Stomach (tissue), 19 donors: ENCODE measurements at places on chromosomes 12 and 14. TPM values are rescaled to one million over a fixed set of nuclear protein-coding genes. Genes with fewer than 3 reads are reported as not detected.

DNA sequence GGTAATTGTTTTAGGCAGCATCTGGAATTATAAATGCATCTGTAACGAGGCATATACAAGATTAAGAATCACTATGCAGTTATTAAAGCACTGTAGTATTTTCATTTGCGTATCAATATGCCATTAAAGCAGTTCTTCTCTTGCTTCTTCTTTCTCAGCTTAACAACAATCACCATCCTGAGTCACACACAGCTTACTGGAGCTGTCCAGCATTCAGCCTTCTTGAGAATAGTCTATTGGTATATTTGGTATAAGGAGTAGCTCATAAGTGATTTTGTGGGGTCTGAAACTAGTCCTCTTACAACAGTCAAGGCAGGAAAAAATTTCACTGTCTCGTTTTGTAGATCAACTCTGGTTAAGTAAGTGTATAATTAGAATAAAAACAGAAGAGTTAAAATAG lies 523.0 kb upstream of the FOXG1 start:
- no peaks in the 10 kb centered on the region for H3K36me3 ChIP-seq
- no peaks in the 10 kb centered on the region for H3K27me3 ChIP-seq
- no peak overlapping the region for H3K27ac ChIP-seq
- H3K4me1 ChIP-seq: no peaks in the 10 kb centered on the region

DNA sequence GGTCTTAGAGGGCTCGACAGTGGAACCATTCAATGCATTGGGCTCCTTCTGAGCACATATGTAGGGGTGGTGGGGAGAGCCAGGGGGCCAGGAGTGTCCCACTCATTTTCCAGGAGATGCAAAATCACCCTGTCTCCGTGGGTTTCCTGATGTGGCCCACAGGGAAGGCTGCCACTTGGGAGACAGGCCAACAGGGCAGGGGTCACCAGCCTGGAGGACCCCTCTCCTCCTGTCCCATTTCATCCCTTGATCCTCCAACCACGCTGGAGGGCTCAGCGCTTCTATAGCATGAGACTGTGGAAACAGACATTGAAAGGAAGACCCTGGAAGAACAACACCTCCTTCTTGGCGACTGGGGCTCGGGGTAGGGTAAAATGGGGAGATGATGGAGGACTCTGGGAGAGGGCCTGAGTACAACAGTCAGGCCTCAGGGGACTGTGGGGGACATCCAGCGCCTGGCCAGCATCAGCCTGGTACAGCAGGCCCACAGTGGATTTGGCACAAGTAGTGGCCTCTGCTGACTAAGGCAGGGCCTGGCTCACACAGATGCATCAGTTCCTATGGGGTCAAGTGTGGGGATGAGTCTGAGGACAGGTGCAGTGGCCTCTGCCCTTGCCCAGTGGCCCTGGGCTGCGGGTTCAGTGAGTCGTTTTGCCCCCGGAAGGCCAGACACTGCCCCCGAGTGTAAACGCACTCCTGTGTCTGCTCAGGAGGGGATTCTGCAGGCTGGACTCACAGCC lies 68.0 kb downstream of the PRIMA1 start:
- H3K27ac ChIP-seq: no peak overlapping the region
- H3K4me1 ChIP-seq: peaks cover 6% of the 10 kb centered on the region
- no peak for DNase-seq
- no peaks in the 10 kb centered on the region for H3K27me3 ChIP-seq
- peaks cover 17% of the 10 kb centered on the region for H3K36me3 ChIP-seq
- H3K4me3 ChIP-seq: no peak overlapping the region

DNA sequence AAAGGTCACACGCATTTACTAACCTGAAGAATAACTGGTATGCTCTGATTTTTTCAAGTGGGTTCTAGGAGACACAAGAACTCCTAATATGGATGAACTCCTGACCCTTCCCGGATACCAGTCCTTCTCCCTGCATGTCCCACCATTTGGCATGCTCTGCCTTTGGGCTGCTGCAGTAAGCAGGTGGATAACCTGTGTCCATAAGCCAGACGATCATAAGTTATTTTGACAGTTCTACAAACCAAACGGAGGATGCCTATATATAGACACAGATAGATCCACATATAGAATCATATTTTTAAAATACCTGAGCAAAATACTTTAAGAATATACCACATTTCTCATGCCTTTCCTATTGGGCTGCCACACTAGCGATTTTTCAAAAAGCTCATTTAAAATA lies 49.4 kb downstream of the TMTC1 start:
- DNase-seq: no peak
- H3K36me3 ChIP-seq: no peaks in the 10 kb centered on the region
- peaks cover 13% of the 10 kb centered on the region for H3K4me1 ChIP-seq
- no peaks in the 10 kb centered on the region for H3K27me3 ChIP-seq

The OR6C68 gene
- total RNA-seq: not detected

DNA sequence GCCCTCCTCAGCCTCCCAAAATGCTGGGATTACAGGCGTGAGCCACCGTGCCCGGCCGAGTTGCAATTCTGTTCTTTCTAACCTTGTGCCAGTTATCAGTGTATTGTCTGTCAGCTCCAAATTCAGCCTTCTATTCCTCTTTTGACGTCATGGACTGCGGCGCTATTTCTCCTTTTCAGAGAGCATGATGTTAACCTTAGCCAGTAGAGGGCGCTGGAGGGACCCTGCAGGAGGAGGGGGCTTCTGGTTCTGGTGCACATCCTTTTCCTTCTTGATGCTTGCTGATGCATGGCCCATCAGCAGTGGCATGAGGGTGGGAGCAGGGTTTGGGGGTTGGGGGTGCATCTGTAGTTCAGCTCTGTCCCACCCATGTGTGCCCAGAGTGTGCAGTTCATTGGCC lies 179.3 kb upstream of the RMST start:
- H3K4me1 ChIP-seq: no peaks in the 10 kb centered on the region
- no peaks in the 10 kb centered on the region for H3K27me3 ChIP-seq
- DNase-seq: no peak
- no peak overlapping the region for H3K4me3 ChIP-seq
- no peak overlapping the region for H3K27ac ChIP-seq

The DBX2 gene
- total RNA-seq: not detected

- H3K4me1 ChIP-seq: no peaks in the 10 kb centered on the region
- H3K27me3 ChIP-seq: no peaks in the 10 kb centered on the region
- H3K27ac ChIP-seq: no peak overlapping the region
- DNase-seq: peak; percentile 58
- no peak overlapping the region for H3K4me3 ChIP-seq
Measured at GRCh38 chr12:110199339-110200123, 75.4 kb downstream of the IFT81 start.

DNA sequence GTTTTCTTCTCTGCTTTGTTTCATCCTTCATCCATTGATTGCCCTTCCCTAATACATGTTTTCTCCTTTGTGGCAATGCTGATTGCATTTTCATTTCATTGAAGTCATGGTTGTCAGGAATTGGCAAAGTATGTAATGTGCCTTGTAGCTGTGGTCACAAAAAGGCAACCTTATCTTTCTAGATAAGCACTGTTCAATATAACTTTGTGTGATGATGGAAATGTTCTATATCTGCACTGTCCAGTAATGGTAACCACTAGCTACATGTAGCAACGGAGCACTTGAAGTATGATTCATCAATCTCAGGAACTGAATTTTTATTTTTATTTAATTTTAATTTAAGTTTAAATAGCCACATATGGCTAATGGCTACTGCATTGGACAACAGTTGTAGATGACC lies 79.8 kb downstream of the PCNX1 start:
- no peak overlapping the region for H3K4me3 ChIP-seq
- H3K27me3 ChIP-seq: no peaks in the 10 kb centered on the region
- H3K27ac ChIP-seq: no peak overlapping the region

- no peaks in the 10 kb centered on the region for H3K36me3 ChIP-seq
- DNase-seq: no peak
- no peak overlapping the region for H3K4me3 ChIP-seq
- H3K27ac ChIP-seq: peak overlapping the region; percentile 33
Measured at GRCh38 chr14:95496111-95496681, 20.3 kb downstream of the SYNE3 start.

- no peaks in the 10 kb centered on the region for H3K27me3 ChIP-seq
- H3K36me3 ChIP-seq: no peaks in the 10 kb centered on the region
- H3K4me3 ChIP-seq: no peak overlapping the region
- DNase-seq: no peak
Measured at GRCh38 chr14:32212833-32213232, 9.8 kb upstream of the RNU6-8 start.

DNA sequence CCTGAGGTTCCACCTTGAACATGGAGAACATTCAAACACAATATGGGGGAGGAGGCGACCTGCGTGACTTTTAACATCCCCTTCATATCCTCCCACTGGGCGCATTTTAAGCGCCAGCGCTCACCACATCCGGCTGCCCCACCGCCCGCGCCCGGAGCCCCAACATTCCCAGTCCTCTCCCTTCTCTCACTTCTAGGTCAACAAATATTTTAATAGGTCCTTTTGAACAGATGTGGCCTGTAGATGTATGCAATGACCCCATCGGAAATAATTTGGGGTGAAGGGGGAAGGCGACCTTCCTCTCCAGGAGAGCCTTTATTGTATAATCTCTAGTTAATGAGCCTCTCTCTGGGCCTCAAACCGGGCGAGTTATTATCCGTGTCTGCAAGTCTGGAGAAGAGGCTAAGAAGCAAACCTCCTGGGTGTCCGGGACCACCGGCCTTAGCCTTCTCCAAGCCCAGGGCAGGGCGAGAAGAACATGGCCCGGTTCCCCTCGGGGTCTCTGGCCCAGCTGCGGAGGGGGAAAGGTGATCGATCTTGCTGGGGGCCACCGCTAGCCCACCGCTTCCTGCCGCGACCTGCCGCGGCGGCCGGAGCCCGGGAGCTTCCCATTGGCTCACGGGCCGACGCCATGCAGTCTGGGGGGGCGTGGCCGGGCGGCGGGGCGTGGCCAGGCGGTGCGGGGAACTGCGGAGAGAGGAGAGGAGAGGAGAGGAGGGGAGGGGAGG lies 83.2 kb upstream of the HMGA2 start:
- H3K4me3 ChIP-seq: peak overlapping the region; percentile 77
- peak; percentile 96 for DNase-seq
- no peak overlapping the region for H3K27ac ChIP-seq
- H3K27me3 ChIP-seq: peaks cover 4% of the 10 kb centered on the region
- peaks cover 16% of the 10 kb centered on the region for H3K4me1 ChIP-seq
- H3K36me3 ChIP-seq: no peaks in the 10 kb centered on the region

GRCh38 chr12:1593174-1594005 lies 991 bp downstream of the FBXL14 start:
- peaks cover 66% of the 10 kb centered on the region for H3K4me1 ChIP-seq
- peak overlapping the region; percentile 94 for H3K4me3 ChIP-seq
- H3K27ac ChIP-seq: peak overlapping the region; percentile 98
- DNase-seq: peak; percentile 77
- no peaks in the 10 kb centered on the region for H3K36me3 ChIP-seq

The VPS33A gene
- total RNA-seq: 16.9 TPM

DNA sequence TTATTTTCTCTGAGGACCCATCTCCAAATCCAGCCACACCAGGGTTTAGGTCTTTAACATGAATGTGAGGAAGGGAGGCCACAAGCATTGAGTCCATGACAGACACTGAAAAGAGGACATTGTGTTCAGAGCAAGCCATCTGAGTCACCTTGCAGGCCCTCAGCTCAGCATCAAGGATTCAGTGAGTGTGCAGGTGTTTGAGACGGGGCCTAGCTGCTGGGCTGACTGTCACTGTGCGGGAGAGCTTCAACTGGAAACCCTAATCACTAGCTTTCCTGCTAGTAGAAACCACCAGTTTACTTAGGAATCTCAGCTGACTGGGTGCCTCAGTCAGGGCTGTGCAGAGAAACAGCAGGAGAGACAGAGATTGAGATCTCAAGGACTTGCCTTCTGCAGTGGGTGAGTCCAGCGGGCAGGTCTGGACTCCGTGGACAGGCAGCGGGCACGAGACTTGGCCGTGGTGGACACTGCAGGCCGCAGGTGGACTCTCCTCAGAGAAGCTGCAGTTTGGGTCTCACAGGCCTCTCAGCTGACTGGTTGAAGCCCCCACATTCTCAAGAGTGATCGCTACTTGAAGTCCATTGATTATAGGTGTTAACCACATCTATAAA lies 86.1 kb upstream of the DYNC1H1 start:
- H3K27ac ChIP-seq: no peak overlapping the region
- DNase-seq: no peak
- peaks cover 21% of the 10 kb centered on the region for H3K4me1 ChIP-seq

The PLA2G1B gene
- total RNA-seq: not detected

GRCh38 chr14:71150737-71151136 lies 243.5 kb downstream of the PCNX1 start:
- no peak overlapping the region for H3K4me3 ChIP-seq
- no peaks in the 10 kb centered on the region for H3K36me3 ChIP-seq
- H3K27ac ChIP-seq: no peak overlapping the region
- DNase-seq: no peak

The KRT77 gene
- not detected for total RNA-seq

- peaks cover 30% of the 10 kb centered on the region for H3K27me3 ChIP-seq
- H3K36me3 ChIP-seq: no peaks in the 10 kb centered on the region
- H3K4me1 ChIP-seq: peaks cover 20% of the 10 kb centered on the region
- H3K27ac ChIP-seq: peak overlapping the region; percentile 49
- no peak overlapping the region for H3K4me3 ChIP-seq
- DNase-seq: no peak
Measured at GRCh38 chr12:52218001-52218400, 15.0 kb upstream of the KRT7 start.

The MAP3K9 gene
- total RNA-seq: 7.0 TPM

GRCh38 chr12:25189656-25190055 lies 5.3 kb downstream of the DNAI7 start:
- H3K4me3 ChIP-seq: no peak overlapping the region
- H3K27ac ChIP-seq: no peak overlapping the region
- DNase-seq: no peak
- H3K36me3 ChIP-seq: no peaks in the 10 kb centered on the region
- H3K27me3 ChIP-seq: no peaks in the 10 kb centered on the region
- H3K4me1 ChIP-seq: peaks cover 8% of the 10 kb centered on the region

- no peak overlapping the region for H3K4me3 ChIP-seq
- no peak for DNase-seq
- no peaks in the 10 kb centered on the region for H3K27me3 ChIP-seq
- H3K4me1 ChIP-seq: no peaks in the 10 kb centered on the region
- no peak overlapping the region for H3K27ac ChIP-seq
Measured at GRCh38 chr14:84543859-84544258, 986.1 kb upstream of the FLRT2 start.

DNA sequence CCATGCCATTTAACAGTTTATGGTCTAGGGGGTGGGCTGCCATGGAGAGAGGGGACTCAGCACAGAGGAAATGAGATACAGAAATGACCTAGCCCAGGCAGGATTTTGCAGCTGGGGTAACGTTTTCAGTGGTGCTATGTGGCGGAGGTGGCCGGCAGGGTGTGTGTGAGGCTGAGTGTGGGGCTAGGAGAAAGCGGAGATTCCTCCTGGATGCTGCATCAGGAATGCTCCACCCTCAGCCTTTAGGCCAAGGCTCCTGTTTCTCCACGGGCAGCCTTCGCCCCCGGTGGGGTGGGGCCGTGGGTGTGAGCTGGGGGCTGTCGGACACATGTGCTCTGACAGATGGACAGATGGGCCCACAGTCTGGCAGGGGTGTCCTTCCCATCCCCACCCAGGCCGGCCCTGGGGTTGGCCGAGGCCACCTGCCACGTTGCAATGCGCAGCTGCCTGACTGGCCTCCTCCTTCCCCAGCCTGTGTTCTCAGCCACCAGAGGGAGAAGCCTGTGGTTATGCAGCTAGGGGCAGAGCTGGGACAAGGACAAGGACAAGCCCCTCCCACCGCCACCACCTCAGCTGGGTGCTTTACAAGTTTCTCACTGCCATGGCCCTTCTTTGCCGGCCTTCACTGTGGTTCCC lies 44.3 kb downstream of the TEAD4 start:
- H3K36me3 ChIP-seq: no peaks in the 10 kb centered on the region
- DNase-seq: no peak
- H3K27me3 ChIP-seq: no peaks in the 10 kb centered on the region
- H3K27ac ChIP-seq: no peak overlapping the region
- no peak overlapping the region for H3K4me3 ChIP-seq

GRCh38 chr12:98420461-98420860 lies 94.9 kb upstream of the TMPO start:
- no peaks in the 10 kb centered on the region for H3K27me3 ChIP-seq
- H3K36me3 ChIP-seq: no peaks in the 10 kb centered on the region
- H3K4me1 ChIP-seq: peaks cover 29% of the 10 kb centered on the region
- no peak for DNase-seq
